ENCODE measurements at places on chromosomes 1 and 21.

DNA sequence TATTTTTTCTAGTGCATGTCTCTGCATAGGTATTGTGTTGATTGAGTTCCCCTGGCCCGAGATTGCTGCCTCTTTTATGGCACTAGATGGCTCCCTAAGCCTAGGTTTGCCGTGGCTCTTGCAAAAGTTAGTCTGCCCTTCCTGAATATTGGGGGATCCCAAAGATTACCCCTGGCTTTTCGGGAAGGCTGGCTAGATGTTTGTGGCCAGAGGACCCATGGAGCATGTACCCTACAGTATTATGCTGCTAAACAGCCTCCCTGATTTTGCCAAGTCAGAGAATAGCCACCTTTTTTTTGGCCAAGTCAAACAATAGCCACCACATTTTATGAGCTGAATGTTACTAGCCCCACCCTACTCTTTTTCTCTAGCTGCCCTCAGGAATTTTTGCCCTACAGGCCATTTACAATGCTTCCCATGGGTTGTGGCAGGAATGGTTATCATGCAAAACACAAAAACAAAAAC, 343.2 kb downstream of the OLFM3 start:
- DNase-seq: no peak

- no peak for DNase-seq
These were observed 291.6 kb downstream of the PLPP3 start for GRCh38 chr1:56287721-56288120.

DNA sequence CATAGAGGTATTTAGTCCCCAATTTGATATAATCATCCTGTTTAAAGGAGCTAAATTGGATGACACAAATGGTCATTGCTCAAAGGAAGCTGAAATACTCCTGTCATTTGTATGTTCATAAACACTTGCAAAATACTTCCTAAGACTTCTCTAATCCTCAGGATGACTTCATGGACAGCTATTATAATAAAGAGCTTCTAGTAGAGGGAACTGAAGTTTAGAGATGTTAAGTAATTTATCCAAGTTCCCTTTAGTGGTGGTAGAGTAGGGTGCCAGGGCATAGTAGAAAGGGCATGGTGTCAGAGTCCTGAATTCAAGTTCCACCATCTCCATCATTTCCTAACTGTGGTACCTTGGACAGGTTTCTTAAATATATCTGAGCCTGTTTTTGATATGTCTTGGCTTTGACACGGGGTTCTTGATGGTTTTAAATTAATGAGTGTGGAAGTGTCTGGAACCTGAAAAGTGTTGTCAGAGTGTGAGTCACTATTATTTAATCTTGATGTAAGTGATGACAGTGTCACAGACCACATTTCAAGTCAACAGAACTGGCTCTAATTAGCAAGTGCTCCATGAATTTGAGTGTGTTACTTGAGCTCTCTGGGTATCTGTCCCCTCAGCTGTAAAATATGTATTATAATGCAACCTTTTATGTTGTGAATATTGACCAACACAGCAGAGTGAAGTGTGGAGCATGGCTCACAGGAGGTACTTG, 12.1 kb upstream of the GBP6 start:
- DNase-seq: no peak

- DNase-seq: no peak
These were observed 232.9 kb upstream of the COA6 start for GRCh38 chr1:234140388-234140787.

DNA sequence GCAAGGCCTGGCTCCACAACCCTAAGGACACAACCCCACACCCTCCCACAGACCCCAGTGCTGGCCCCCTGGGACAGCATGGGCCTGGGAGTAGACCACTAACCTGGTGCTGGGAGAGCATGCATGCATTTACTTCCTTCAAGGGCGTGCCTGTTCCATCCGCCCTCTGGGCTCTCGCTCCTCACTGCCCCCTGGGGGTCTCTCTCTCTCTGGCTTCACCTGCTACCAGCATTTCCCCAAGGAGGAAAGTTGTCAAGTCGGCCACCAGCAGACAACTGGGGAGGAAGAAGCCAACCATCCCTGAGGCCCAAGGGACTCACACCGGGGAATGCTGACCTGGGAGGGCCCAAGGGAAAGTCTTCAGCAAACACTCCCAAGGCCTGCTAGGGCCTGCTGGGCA, 6.5 kb downstream of the LRP8 start:
- DNase-seq: no peak

DNA sequence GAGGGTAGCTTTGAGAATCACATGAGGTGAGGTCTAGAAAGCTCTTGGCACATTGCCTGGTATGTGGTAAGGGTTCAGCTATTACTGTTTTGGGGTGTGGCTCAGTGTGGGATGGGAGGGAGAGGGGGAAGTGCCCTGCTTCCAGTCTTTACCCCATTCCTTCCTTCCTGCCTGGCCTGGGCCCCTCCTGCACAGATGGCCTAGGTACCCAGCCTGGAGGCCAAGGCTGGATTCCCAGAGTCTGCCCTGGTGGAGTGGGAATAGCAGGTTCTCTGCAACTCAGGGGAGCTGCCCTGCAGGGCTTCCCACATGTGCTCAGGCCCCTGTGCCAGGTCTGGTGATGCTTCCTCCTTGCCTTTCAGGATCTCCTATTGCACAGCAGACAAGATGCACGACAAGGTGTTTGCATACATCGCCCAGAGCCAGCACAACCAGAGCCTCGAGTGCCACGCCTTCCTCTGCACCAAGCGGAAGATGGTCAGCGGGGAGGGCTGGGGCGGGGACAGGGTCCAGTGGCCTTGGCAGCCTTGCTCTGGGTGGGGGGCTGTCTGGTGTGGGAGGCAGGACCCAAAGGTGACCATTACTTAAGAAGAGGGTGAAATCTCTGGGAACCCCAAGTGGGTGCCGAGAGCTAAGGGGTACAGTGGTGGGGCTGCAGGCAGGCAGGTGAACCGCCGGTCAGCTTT, 13.5 kb downstream of the LDLRAP1 start:
- no peak for DNase-seq

DNA sequence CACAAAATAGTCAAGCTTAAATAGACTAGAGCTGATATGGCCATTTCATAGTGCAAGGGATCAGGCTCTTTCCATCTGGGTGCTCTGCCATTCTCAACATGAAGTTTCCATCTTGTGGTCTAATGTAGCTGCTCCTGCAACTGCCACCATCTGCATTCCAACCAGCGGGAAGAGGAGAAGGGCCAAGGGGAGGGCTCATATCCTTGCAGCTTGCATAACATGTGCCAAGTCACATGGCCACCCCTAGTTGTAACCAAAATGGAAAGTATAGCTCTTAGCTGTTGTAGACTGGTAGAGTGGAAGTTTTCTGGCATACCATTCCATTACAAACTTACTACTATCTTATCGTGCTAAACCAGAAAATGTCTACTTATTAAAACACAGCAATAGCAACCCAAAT, 38.9 kb upstream of the IVNS1ABP start:
- no peak for DNase-seq

DNA sequence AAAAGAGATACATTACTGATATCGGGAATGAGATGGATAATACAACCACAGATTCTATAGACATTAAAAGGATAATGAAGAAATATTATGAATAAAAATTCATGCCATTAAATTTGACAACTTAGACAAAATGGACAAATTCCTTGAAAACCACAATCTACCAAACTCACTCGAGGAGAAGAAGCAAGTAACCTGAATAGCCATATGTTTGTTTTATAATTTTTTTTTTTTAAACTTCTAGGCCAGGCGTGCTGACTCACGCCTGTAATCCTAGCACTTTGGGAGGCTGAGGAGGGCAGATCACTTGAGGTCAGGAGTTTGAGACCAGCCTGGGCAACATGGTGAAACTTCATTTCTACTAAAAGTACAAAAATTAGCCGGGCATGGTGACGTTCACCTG, 327.9 kb downstream of the VAV3 start:
- no peak for DNase-seq

- no peak for DNase-seq
These were observed 15.7 kb upstream of the IGSF21 start for GRCh38 chr1:18091660-18092446.

DNA sequence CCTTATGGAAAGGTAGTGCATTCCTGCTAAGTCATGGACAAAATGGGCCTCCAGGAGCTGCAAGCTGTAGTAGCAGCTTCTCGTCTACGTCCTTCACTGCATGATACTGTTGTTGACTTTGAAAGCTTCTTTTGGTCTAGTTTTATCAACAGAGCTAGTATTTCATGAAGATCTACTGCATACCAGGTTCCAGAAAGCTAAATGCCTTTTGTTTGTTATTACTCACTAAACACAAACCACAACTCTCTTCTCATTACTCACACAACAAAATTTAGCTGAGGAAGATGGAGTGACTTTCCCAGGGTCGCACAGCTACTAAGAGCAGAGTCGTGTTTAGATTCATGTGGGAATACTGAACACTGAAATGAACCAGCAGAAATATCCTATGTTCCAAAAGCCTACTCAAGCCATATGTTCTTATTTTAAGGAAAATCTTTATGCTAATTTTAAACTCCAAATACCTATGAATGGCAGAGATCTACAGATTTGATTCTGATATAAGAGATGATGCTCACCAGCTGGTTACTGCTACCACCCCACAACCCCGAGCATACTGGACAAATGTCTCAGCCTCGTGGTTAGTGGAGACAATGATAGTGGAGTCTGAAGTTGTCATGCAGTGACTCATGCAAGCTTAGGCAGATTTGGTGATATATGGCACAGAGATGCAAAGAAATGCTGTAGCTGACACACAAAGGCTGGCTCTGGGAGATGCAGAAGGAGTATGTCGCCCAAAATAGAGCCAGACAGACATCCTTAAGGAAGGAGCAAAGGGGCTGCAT, 20.6 kb downstream of the PGBD2 start:
- no peak for DNase-seq

DNA sequence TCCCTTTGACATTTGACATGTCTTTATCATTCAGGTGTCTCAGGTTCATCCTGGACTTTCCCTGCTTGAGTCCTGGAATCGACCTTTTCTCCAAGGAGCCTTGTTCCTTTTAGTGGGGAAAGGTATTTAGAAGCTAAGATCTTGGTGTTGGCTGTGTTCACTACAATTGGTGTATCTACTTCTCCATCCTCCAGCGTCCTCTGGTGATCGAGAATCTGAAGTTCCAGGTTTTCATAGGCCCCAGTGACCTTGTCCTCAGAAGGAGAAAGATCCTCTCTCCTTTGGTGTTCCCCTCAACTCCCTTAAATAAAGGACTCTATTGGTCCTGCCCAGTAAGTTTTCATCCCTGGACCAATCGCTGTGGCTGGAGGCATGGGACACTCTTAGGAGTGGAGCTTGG, 22.1 kb downstream of the MROH7 start:
- no peak for DNase-seq

All from activated T-cell treated with anti-CD3 and anti-CD28 coated beads, Interleukin-2, amount 50 U/mL, for 48 hours (primary cell).